Panc1 (cell line): ENCODE measurements at places on chromosomes 1 and 21. TPM values are rescaled to one million over a fixed set of nuclear protein-coding genes. Genes with fewer than 3 reads are reported as not detected.

- no peaks in the 10 kb centered on the region; the same call in 1 of the 2 replicates for H3K4me1 ChIP-seq
- no peaks in the 10 kb centered on the region for H3K36me3 ChIP-seq
- H3K27me3 ChIP-seq: peaks cover 34% of the 10 kb centered on the region
- H3K4me3 ChIP-seq: peak overlapping the region; percentile 33
- DNase-seq: no peak
Measured at GRCh38 chr1:152515434-152515783, 1.1 kb downstream of the CRCT1 start.

APCS gene
- 0.33 TPM for total RNA-seq

DNA sequence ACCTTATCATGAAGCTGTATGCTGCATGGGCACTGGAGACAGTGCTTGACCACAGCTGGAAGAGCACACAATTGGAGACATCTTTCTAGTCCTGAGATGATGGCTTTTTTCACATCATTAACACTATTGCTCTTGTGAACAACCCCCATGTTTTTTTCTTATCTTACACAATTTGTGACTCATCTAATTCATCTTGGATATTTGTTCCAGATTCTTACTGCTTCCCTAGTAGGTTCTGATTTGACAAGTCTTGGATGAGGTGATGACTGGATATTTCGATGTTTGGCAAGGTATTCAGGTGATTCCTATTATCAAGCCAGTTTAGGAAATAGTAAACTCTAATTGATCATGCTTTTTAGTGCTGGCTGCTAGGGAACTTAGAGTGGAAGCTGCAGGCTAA, 23.7 kb downstream of the HLX start:
- no peaks in the 10 kb centered on the region for H3K36me3 ChIP-seq
- no peaks in the 10 kb centered on the region for H3K4me1 ChIP-seq
- no peak overlapping the region for H3K4me3 ChIP-seq
- H3K27ac ChIP-seq: no peak overlapping the region

GRCh38 chr21:44568261-44568660, 5.3 kb upstream of the KRTAP10-4 start:
- no peak overlapping the region for H3K27ac ChIP-seq
- DNase-seq: no peak
- peaks cover 2% of the 10 kb centered on the region; the same call in 1 of the 2 replicates for H3K4me1 ChIP-seq
- H3K4me3 ChIP-seq: no peak overlapping the region
- no peaks in the 10 kb centered on the region for H3K27me3 ChIP-seq

AKR7A3 gene
- total RNA-seq: 1.4 TPM

- H3K27me3 ChIP-seq: no peaks in the 10 kb centered on the region
- DNase-seq: no peak
- H3K4me3 ChIP-seq: peak overlapping the region; percentile 45
- H3K36me3 ChIP-seq: no peaks in the 10 kb centered on the region
Measured at GRCh38 chr1:27527890-27528817, 38.2 kb upstream of the WASF2 start.

MT1HL1 gene
- not detected for total RNA-seq

GRCh38 chr1:192610112-192610889, 25.6 kb upstream of the RGS13 start:
- no peaks in the 10 kb centered on the region for H3K36me3 ChIP-seq
- H3K27me3 ChIP-seq: no peaks in the 10 kb centered on the region
- H3K4me3 ChIP-seq: no peak overlapping the region
- H3K4me1 ChIP-seq: no peaks in the 10 kb centered on the region
- H3K27ac ChIP-seq: no peak overlapping the region
- no peak for DNase-seq

GRCh38 chr21:36549470-36549869, 69.5 kb upstream of the CLDN14 start:
- no peaks in the 10 kb centered on the region for H3K36me3 ChIP-seq
- no peak overlapping the region for H3K4me3 ChIP-seq

GRCh38 chr1:164347980-164348379, 211.0 kb upstream of the PBX1 start:
- H3K4me3 ChIP-seq: no peak overlapping the region
- no peaks in the 10 kb centered on the region for H3K27me3 ChIP-seq
- no peaks in the 10 kb centered on the region for H3K4me1 ChIP-seq
- H3K36me3 ChIP-seq: no peaks in the 10 kb centered on the region
- no peak overlapping the region for H3K27ac ChIP-seq
- no peak for DNase-seq
